Retina (tissue), 1 donor: ENCODE measurements at places on chromosomes 7 and 10.

DNA sequence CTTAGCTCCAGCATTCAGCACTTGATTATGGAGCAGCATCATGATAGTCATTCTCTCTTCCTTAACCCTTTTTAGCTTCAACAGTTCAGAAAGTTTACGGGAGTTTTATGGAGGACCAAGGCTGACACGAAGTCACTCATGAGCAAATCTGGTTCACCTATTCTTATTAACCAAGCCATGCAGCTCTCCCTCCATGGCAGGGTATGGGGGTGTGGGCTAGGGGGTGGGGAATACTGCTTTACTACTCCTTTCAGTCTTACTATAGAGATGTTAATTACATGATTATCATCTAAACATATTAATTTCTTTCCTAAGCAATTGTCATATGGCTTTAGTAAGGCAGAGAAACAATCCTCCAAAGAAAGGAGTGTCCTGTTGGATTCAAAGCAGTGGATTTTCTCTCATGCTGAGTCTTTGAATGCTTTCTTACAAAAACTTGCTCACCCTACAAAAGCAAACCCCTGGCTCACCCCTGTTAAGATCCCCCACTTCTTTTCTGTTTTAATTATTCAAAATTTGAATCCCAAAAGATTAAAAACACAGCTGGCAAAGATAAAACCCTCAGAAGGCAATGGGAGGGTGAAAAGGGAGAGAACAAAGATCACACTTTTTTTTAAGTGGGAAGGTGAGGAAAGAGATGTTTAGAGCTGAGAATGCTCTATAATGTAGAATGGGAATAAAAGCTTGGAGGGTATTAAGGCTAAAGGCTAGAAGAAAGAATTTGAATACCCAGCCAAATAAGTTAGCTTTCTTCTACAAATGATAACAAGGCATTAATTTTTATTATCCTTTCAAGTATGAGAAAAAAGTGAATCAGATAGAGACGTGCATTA is 46.4 kb upstream of the SEMA3E start:
- DNase-seq, result no peak

DNA sequence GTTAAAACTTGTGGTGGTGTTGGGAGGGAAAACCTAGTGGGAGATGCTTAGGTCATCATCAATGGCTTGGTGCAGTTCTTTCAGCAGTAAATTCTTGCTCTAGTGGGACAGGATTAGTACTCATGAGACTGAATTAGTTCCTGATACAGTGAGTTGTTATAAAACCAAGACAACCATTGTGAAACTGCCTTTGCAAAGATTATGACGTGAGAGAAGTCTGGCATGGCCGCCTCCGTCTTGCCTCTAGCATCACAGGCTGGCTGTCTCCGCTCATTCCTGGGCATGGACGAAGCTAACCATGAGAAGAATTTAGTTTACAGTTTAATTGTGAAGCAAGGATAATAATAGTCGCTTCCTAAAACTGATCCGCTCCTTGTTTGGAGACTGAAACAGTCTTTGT is 186.4 kb downstream of the KIF20B start:
- DNase-seq, result no peak

DNA sequence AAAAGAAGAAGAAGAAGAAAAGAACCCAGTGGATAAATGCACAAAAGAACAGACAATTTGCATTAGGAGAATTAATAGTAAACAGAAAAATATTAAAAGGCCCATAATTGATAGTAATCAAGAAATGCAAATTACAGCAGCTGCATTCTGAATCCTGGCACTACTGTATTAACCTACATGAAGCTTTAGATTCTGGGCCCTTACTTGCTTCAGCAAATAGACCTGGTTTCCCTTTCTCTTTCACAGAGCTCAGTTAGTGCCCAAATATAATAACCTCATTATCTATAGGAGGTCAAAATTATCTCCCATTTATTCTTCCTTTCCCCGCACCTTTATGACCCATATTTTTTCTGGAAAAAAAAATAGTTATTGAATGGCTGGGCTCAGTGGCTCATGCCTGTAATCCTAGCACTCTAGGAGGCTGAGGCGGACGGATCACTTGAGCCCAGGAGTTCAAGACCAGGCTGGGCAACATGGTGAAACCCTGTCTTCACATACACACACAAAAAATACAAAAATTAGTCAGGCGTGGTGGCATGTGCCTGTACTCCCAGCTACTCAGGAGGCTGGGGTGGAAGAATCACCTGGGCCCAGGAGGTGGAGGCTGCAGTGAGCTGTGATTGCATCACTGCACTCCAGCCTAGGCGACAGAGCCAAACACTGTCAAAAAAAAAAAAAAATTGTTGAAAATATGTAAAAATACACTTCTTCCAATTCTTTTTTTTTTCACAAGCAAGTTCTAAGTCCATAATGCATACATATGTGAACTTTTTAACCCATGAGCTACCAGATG is 36.0 kb upstream of the PIK3AP1 start:
- DNase-seq, result no peak

DNA sequence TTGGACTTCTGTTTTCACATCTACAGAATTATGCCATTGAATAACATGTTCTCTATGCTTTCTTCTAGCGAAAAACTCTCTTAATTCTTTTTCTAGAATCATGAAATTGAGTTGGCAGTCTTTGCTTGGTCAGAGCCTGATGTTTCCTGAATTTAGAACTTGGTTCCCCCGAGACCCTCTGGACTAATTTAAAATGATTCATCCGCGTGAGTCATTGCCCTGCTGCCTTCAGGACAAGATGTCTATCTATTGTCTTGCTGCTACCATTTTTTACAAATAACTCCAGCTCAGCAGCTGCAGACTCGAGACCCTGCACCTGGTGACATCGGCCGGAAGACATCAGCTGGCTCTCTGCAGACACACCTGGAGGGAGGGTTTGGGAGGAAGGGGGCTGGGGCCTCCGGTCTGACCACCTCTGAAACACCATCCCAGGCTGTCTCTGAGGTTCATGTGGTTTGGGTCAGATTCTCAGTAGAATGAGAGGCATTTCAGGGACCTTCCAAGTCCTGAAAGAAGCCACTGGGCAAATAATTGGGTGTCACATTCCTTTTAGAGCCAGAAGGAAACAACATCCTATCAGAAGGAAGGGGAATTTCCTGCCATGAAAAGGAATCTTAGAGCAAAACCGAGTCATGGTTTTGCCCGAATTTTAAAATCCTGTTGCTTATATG is 20.9 kb upstream of the KLF6 start:
- no peak for DNase-seq

DNA sequence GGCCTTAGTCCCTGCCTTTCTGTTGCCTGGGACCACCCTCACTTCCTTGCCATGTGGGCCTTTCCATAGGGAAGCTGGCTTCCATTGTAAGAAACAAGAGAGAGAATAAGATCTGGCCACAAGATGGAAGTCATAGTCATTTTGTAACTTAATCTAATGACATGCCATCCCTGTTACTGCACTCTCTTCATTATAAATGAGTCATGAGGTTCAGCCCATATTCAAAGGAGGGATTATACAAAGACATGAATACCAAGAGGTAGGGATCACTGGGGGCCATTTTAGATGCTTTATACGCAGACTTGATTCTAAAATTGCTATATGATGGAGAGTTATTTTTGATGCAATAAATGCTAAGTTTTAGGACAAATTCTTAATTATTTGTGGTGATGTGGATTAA is 75.2 kb upstream of the CELF2 start:
- no peak for DNase-seq

DNA sequence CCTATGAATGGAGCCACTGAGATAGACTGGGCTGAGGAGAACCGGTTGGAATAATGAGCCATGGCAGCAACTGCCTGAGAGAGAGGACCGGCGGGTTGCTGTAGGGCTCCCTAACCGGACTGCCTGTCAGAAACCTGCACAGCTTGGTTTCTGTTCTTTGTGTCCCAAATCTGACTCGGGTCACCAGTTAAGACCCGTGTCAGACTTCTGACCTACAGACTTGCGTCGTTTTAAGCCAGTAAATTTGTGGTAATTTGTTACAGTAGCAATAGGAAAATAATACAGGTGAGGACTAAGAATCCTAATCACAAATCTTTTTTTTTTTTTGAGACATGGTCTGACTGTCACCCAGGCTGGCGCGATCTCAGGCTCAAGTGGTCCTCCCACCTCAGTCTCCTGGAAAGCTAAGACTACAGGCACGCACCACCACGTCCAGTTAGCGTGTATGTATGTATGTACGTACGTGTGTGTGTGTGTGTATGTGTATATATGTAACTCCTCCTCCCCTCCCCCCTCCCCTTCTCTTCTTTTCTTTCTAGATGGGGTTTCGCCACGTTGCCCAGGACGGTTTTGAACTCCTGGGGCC is 672 bp upstream of the DDX56 start:
- no peak for DNase-seq

DNA sequence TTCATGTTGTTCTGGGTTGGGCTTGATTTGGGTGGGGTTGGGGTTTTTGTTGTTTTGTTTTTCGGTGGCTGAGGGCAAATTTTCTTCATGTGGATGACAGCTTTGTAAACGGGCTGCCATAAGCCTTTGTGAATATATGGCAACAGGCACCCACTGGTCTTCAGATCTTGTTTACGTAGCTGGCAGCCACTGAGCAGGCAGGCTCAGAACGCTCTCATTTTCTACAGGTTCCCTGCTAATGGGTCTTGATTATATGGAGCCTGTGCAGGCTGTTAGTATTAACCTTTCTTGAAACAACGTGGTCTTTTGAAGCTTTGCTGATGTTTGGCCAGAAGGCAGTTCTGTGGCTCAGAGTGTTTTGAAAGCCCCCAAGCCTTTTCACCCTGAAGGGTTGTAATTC is 199.7 kb downstream of the TNS3 start:
- DNase-seq, result peak; percentile 17

- DNase-seq, result no peak
Observed at GRCh38 chr7:51280156-51280555, 36.5 kb downstream of the COBL start.

- no peak for DNase-seq
Observed at GRCh38 chr10:127992376-127992775, 85.5 kb downstream of the PTPRE start.

- DNase-seq, result no peak
Observed at GRCh38 chr10:48243487-48243886, 31.0 kb downstream of the FRMPD2 start.

- no peak for DNase-seq
Observed at GRCh38 chr7:68868978-68869377, 729.3 kb upstream of the AUTS2 start.

DNA sequence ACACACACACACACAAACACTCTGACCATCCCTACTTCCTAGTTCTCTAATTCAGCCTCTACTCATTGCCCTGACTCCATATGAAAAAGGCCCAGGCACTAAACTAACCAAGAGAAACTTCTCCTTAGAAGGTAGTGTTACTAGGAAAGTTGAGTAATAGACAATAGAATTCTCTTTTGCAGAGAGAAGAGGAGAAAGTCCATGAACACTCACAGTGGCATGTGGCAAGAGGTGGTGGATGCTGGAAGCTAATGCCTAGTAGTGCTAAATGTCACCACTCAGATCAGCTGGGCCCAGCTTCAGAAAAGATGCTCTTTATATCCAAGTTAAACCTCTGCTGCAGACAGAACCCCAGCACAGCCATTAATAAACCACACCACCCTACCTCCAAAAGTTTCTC is 58.2 kb downstream of the SORBS1 start:
- DNase-seq, result no peak

DNA sequence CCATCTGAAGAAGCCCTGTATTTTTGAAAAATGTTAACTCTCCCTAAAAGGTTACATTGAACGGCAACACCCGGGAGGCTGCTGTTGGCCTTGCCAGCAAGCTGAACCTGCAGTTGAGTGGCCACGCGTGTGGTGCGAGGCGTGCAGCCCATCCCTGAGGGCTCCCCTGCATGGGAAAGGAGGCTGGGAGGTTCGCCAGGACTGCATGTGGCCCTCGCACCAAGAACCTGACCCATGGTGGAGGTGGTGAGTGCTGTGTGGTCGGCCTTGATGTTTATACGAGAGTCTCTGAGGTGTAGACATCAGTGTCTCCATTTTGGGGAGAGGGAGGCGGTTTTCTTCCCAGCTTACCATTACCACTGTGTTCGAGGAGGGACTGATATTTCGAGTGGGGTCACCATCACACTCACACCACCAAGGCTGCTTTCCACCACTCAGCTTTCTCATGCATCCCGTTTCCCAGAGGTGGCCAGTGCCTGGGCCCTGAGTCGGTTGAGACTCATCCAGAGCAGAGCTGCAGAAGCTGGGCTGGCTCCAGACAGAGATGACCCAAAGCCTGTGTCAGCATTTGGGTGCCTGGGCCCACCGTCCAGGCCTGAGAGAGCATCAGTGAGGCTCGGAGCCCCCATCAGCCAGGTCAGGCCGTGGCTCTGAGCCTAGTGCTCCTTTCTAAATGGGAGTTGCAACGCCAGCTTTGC is 222.6 kb downstream of the EBF3 start:
- no peak for DNase-seq

DNA sequence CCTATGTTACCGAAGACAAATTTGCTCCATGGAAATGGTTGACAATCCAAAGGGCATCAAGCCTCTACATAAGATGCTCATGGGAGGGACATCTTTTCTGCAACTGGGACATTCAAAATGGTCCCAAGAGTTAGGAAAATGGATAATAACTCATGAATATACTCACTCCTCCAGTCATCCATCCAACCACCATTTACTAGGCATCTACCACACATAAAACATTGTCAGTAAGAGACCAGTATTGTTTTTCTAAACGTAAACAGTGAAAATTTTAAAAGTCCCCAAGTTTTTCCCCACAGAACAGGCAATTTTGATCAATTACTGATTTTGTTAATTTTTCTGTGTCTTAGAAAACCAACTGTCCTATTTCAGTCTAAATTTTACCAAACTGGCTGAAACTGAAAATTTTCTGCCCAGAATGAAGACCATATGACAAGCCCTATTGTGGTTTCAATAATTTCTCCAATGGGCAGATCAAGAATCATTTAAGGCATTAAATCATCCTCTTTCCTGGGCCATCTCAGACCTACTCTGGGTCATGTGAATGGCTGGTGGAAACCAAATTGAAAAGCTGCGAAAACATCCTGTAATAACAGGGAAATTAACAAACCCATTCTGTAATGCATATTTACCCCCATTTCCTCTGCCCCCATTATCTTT is 24.2 kb downstream of the PIK3AP1 start:
- DNase-seq, result no peak

GRCh38 chr10:89248990-89249389 is 2.6 kb downstream of the LIPA start:
- DNase-seq, result no peak

DNA sequence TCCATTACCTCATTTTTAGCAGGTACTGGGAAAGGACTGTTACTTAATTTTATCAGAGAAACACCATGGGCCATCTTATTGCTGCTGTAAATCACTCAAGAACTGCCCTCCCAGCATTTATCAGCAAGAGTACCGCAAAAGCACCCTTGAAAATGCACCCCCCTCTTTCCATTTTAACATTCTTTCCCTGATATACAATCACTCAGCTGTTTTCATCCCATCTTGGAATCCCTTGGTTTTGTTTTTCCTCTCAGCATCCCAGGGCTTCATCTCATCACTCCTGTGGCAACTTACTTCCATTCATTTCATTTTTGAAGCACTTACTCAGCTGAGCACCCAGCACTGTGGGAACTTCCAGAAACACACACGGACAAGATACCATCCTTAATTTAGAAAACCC is 36.5 kb downstream of the RAPGEF5 start:
- DNase-seq, result no peak
